Foreskin fibroblast (primary cell): ENCODE measurements at places on chromosomes 3 and 15.

DNA sequence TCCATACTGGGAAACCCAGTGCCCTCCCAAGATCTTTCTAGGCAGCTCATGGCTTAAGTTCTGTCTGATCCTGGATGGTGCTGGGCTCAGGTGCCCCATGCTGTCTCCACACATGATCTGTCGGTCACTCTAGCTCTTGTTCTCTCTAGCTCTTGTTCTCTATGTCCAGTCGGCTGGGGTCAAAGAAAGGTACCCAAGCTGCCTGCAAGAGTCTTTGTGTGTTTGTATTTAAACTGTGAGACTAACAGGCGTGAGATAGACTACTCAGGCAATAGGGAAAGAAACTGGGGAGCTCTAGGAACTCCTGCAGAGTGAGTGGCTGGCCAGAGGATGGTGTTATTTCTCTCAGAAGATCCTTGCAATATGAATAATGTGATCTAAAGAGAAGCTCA is 40.2 kb downstream of the GPR156 start:
- DNase-seq = no peak

DNA sequence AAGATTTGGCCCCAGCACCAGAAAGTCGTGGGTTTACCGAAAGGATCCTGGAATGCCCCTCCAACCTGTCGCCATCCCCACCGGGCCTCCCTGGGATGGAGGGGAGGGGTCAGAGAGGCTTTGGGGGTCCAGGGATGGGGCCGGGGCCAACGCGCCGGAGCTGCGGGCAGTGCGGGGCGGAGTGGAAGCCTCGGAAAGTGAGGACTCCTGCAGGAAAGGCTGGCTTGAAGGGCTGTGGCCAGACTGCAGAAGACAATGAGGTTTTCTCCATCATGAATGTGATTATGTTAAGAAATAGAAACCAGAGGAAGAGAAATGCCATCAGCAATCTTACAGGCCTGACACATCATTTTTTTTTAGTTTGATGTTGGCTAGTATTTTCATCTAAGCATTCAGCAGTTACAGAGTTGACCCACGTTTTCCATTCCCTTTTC is 738 bp downstream of the YEATS2 start:
- no peak for DNase-seq

DNA sequence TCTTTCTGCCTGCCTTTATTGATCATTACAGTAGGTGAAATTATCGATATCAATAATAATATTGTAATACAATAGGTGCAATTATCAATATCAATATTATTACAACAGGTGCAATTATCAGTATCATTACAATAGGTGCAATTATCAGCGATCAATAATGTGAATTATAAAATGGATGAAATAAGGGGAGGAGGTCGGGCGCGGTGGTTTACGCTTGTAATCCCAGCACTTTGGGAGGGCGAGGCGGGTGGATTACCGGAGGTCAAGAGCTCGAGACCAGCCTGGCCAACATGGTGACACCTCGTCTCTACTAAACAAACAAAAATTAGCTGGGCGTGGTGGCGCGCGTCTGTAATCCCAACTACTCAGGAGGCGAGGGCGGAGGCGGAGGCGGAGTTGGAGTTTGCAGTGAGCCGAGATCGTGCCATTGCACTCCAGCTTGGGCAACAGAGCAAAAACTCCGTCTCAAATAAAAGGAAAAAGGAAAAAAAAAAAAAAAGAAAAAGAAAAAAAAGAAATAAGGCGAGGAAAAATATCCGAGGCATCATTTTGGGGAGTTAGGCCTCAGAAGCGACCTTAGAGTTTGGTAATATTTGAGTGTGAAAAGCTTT is 611 bp upstream of the BNIP2 start:
- peak; percentile 83 for DNase-seq

GRCh38 chr3:45507820-45508317 is 86.7 kb upstream of the LIMD1 start:
- peak; percentile 58 for DNase-seq

- no peak for DNase-seq
Measured at GRCh38 chr3:71265365-71265915, 318.1 kb downstream of the FOXP1 start.

GRCh38 chr3:194197981-194198695 is 62.2 kb downstream of the HES1 start:
- DNase-seq = no peak

- no peak for DNase-seq
Measured at GRCh38 chr15:89772932-89773583, 3.1 kb upstream of the MESP2 start.

DNA sequence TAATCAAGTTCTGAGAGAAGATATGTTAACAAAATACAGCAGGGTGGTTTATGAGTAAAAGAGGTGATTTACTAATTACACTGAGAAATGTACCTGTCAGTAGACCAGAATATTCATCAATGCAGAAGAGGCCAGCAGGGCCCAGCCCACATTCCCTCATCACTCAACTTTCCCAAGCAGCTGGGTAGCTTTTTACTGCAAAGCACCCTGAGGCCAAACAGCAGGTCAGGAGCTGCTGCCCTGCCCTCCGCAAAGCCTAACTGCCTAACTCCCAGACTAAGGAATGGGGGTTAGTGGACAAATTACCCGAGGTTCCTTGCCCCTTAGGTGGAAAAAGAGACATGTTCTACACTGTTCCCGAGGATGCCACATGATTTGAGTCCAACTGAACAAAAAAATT is 108.2 kb downstream of the TBL1XR1 start:
- DNase-seq = no peak

- DNase-seq = no peak
Measured at GRCh38 chr3:147851062-147851461, 441.9 kb downstream of the ZIC1 start.

GRCh38 chr3:123568875-123569274 is 16.0 kb downstream of the HACD2 start:
- DNase-seq = no peak

DNA sequence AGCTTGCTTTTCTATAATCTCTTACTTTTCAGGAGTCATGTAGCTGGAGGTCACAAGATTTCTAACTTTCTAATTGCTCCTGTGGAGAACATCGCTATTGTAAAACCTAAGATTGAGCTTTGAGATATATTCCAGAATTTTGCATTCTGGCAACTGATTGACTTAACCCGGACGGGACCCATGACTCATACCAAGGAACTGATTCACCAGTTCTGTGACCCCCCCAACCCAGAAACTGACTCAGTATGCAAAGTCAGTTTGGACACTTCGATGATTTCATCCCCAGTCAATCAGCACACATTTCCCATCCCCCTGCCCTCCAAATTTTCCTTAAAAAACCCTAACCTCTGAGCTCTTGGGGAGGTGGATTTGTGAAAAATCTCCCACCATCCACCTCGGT is 396.5 kb upstream of the GBE1 start:
- DNase-seq = peak; percentile 93

GRCh38 chr3:20316238-20316637 is 130.2 kb upstream of the SGO1 start:
- DNase-seq = no peak

- no peak for DNase-seq
Measured at GRCh38 chr3:128197855-128198254, 44.6 kb downstream of the EEFSEC start.
